ENCODE measurements at places on chromosomes 6 and 20.

DNA sequence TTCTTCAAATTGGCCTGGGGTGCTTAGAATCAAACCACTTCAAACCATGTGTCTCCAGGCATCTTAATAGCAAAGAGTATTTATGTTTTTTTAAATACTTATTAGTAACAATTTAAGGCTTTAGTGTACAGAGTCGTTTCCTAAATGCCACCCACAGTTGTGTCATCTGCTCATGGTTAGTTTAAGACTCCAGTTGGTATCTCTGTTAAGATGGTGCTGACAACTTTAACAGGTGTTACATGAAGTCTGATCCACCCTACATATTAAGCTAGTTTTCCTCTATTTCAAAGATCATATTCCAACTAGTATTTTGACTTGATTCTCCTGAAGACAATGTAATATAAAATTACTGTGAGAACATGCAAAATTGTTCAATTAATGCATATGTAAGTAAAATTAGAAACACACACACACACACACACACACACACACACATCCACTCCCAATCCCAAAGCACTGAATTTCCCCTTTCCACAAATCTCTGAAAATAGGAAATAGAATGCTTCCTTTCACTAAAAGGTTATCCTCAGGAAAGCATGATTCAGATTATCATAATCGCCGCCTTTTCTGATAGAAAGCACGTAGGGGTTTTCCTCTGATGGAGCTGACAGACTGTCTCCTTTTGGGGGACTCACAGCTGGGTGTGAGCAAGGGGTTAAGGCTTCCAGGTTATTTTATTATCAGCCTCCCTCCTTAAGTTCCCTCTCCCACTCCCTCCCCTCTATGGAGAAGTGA, 10.5 kb downstream of the CNKSR3 start:
- no peak for DNase-seq

DNA sequence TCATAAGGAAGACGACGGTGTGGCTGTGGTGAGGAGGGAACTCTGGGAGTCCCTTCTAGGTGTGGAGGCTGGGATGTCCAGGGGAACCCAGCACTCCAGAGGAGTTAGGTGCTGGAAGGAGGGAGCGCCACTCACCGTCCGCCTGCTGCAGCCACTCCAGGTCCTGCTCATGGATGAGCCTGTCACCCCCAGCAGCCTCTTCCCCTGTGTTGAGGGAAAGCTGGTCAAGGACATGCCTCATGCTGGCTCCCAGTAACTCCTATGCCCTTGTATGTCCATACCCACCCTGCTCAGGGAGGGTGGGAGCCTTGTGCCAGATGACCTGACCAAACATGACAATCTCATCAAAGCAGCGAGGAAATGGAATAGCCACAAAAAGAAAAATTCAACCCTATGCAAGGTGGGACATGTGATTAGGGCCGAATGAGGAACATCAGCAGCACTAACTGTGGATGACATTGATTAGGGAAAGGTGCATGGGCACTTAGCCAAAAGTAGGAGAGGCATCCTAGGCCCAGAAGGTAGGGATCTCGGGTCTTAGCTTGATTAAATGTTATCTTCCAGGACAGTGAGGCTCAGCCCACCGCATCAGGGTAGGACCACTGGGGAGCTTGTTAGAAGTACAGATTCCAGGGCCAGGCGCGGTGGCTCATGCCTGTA, 3.0 kb downstream of the DNPH1 start:
- no peak for DNase-seq

DNA sequence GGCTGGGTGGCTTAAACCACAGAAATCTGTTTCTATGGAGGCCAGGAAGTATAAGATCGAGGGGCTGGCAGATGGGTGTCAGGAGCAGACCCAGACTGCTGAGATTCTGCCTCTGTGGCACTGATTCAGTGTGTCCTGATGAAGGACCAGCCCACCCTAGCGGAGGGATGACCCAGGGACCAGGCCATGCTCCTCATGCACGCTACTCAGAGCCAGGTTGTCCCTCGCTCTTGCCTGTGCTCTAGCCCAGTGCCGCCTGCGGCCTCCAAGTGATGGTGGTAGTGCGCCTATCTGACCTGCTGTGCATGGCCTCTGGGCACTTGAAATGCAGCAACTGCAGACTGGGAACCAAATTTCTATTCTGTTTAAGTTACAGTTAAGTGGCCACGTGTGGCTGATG, 13.1 kb upstream of the APMAP start:
- DNase-seq = no peak

- no peak for DNase-seq
Observed at GRCh38 chr6:69005199-69005598, 370.1 kb downstream of the ADGRB3 start.

DNA sequence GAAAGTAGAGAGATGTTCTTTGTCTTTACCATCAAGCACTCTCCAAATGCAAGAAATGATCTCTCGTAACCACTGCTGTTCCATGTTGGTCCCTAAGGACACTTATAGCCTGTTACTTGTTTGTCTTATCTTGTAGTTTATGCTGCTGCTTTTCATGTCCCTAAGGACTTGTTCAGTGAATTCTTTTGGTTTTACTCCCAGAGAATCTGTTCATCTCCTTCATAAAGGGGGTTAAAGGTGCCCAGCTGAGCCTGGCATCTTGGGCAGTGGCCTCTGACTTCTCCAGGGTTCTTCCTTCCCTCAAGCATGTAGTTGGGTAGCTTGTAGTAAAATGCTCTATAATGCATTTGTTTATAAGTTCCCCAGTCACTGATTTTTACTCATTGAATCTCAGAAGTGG, 864 bp upstream of the PKIG start:
- no peak for DNase-seq

DNA sequence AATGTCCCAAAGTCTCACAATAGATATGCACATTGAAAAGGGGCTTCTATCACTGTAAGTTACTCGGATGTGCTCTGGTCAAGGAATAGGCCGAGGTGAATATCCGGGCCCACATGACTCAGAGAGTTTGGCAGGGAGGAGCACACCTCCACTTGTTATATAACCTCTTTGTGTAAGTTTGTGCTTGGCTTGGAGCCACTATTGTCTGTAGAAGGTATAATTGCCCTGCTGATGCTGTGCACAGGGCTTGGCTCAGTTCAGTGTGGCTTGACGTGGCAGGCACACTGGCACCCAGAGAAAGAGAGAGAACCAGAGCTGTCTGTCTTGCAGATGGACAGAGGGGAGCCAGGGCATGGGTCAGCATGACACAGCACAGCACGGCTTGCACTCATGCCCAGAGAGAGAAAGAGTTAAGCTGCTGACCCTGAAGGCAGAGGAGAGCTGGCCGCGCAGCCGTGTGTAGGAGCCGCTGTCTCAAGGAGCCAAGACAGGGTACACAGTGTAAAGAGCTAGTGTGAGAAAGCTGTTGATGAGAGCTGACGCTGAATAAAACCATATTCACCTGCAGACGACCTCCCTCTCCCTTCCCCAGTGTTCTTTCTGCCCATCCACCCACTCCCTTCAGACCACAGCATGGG, 482.5 kb downstream of the C6orf118 start:
- DNase-seq = no peak

- DNase-seq = no peak
Observed at GRCh38 chr6:158854214-158855101, 35.3 kb upstream of the EZR start.
